ENCODE measurements at places on chromosomes 13 and 19. TPM values are rescaled to one million over a fixed set of nuclear protein-coding genes. Genes with fewer than 3 reads are reported as not detected.

DNA sequence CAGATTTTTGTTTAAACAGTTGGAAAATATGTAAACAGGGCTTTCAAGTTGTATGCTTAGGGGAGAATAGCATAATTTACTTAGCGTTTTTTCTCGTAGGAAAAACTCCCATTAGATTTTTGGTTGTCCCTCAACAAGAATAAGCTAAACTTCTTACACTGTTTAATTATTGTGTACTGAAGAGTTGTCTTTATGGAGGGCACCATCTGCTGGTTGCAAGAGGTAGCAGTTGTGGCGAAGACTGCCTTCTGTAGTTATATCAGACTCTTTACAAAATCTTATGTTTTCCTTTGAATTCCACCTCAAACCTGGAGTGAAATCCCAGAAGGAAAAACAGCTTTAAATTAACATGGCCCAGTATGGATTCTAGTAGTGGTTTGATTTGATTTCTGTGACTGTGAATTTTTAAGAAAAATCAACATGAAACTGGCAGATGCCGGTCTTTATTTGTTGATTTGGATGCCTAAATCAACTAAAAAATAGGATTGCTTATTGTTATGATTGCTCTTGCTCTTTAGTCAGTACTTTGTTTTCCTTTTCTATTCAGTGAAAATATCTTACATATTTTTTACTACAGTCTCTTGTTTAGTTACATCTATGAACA is 53.4 kb downstream of the PDS5B start:
- no peak overlapping the region for H3K27ac ChIP-seq
- H3K27me3 ChIP-seq, result no peaks in the 10 kb centered on the region
- H3K36me3 ChIP-seq, result no peaks in the 10 kb centered on the region
- peak; percentile 57 for DNase-seq
- peaks cover 34% of the 10 kb centered on the region for H3K4me1 ChIP-seq

DNA sequence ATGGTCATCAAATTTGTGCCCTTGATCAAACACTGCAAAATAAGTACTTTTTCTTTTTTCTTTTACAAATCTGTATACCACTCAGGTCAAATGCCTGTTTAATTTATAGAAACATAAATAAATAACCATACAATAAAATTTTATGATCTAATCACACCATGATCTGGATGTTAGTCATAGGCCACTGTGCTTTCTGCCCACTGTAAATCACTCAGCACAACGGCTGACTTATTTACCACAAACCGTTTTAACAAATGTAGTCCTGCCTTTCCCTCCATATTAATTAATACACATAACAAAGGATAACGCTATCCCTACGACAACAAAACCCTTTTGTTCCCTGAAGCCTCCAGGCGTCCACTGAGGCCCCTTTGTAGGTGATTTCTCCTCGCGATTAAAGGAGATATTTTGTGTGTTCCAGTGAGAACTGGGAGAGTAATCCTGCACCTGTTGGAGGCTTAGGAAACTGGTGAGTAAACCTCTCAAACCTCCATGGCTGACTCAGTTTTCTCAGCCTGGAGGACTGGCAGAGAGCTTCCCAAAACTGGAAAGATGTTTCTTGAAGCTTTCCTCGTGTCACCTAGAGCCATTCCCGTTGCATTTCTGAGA is 477.1 kb upstream of the SGCG start:
- H3K4me3 ChIP-seq, result no peak overlapping the region
- H3K36me3 ChIP-seq, result no peaks in the 10 kb centered on the region
- DNase-seq, result no peak
- H3K4me1 ChIP-seq, result no peaks in the 10 kb centered on the region
- H3K27me3 ChIP-seq, result no peaks in the 10 kb centered on the region

Gene MIA
- total RNA-seq, result not detected

DNA sequence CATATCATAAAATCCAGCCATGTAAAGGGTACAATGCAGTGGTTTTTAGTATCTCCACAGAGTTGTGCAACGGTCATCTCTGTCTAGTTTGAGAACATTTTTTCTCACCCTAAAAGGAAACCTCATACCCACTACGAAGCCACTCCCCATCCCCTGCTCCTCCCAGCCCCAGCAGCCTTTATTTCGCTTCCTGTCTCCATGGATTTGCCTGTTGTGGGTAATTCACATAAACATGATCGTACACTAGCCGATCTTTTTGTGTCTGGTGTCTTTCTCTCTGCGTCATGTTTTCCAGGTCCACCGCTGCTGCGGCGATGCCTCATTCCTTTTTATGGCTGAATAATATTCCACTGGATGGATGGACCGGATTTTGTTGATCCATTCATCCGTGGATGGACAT is 28.6 kb downstream of the BICRA start:
- H3K36me3 ChIP-seq, result no peaks in the 10 kb centered on the region
- H3K27ac ChIP-seq, result peak overlapping the region; percentile 70
- H3K27me3 ChIP-seq, result no peaks in the 10 kb centered on the region
- peaks cover 27% of the 10 kb centered on the region for H3K4me1 ChIP-seq
- no peak overlapping the region for H3K4me3 ChIP-seq

DNA sequence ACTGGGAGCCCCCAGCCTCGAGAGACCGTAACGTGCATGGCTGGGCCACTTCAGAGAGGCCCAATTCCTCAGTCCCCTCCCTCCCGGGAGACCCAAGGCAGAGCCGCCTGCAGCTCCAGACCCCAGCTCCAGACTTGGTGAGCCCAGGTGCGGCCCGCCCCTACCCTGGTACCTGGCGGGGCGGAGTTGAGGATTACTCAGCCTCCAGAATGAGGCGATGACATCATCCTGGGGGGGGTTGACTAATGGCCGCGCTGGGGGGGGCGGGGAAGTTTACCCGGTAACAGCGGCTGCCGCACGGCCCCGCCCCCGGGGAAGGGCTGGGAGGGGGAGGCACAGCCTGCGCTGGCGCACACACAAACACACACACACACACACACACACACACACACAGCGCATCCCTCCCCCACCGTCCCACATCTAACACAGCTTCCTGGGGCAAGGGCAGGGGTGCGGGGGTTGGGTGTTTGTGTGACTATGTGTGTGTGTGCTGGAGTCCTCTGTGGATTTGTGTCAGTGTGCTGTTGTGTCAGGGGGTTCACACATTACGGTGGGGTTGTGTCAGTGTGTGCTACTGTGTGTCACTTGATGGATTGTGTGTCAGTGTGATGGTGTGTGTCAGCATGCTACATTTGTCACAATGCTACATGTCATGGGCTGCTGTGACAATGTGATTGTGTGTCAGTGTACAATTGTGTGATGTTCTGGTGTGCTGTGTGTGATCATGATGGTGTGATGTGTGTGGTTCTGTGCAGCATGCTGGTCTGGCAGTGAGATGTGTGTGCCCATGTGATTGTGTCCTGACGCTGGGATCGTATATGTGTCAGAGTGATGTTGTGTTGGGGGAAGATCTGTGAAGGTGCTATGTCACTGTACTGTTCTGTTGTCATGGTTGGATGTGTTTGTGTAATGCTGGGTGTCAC is 10.3 kb upstream of the BBC3 start:
- H3K4me1 ChIP-seq, result peaks cover 44% of the 10 kb centered on the region
- H3K27ac ChIP-seq, result no peak overlapping the region
- H3K27me3 ChIP-seq, result peaks cover 23% of the 10 kb centered on the region
- H3K36me3 ChIP-seq, result no peaks in the 10 kb centered on the region
- H3K4me3 ChIP-seq, result no peak overlapping the region

- DNase-seq, result no peak
- no peaks in the 10 kb centered on the region for H3K27me3 ChIP-seq
- no peak overlapping the region for H3K27ac ChIP-seq
- no peaks in the 10 kb centered on the region for H3K4me1 ChIP-seq
- H3K4me3 ChIP-seq, result no peak overlapping the region
Observed at GRCh38 chr13:90686442-90686841, 661.0 kb upstream of the MIR17HG start.

Gene BST2
- 5.6 TPM for total RNA-seq

DNA sequence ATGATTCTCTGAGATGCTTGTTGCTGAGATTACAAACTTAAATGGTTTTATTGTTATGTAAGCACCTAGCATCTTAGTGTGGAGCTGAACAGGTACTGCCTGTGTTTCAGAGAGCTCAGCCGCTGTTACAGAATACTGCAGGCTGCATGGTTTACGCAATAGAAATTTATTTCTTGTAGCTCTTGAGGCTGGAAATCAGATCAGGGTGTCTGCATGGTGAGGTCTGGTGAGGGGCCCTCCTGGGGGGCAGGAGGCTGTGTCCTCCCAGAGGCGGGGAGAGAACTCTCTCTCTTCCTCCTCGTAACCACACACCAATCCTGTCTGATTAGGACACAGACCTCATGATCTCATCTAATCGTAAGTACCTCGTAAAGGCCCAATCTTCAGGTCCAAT is 13.1 kb downstream of the ATP11A start:
- no peaks in the 10 kb centered on the region for H3K4me1 ChIP-seq
- H3K4me3 ChIP-seq, result no peak overlapping the region
- peak; percentile 3 for DNase-seq
- H3K27ac ChIP-seq, result no peak overlapping the region
- no peaks in the 10 kb centered on the region for H3K27me3 ChIP-seq

Gene PVR
- total RNA-seq, result 31.8 TPM

Gene GNG7
- total RNA-seq, result 13.1 TPM

DNA sequence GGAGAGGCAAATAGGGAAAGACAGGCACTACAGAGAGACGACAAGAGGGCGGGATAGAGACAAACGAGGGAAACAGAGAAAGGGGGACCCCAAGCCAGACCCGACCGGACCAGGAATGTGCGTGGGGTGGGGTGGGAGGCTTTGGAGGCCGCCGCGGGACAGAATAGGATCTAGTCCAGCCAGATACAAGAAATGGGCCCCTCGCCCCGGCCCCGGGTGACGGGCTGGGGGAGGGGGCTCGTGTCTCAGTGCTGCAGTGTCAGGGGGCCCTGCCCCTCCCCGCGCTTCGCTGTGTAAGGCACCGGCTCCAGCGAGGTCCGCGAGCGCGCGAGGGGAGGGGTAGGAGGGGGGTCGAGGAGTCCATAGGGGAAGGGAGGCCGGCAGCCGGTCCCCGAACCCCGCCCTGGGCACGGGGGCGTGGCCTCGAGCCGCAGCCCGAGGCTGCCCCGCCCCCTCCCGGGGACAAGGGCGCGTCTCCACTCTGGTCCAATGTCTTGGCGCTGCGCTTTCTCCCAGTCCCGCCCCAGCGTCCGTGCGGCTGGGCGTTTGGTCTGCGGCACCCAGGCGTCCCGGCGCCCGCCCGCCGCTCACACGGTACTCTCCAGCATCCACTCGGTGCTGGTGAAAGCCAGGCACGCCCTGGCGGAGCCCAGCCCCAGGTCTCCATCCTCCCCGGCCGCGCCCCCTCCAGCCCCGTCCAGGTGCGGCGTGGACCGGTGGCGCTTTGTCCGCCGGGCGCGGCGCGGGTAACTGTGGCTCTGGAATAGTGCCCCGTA is 11.0 kb downstream of the IFNL1 start:
- H3K4me3 ChIP-seq, result no peak overlapping the region
- peaks cover 63% of the 10 kb centered on the region for H3K27me3 ChIP-seq
- DNase-seq, result peak; percentile 48
- peaks cover 3% of the 10 kb centered on the region for H3K4me1 ChIP-seq
- H3K36me3 ChIP-seq, result no peaks in the 10 kb centered on the region

DNA sequence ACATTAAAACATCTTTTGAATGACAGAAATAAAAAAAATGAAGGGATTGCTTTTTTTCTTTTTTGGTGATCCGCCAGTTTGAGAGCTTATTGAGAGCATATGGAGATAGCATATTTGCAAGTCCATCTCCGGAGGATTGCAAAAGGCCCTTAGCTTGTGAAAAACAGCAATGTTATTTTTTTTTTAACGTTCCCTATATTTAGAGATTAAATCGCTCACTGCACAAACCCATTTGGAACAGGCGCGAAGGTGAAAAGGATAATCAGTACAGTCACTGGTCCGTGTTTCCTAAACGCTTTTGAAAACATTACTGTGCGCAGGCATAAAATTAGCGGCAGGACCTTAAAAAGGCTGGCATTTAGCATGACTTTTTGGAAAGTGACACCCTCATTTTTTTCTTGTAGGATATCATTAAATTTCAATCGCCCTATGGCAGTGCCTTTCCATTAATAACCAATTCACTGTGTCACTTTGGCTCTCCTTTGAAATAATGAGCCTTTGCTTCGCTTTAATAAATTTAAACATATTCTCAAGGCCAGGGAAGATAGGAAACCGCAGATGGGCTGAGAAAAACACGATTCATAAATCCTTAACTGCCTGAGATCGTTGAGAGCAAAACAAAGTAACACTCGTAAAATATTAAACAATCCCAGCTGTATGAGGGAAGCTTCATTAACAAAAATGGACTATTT is 342.2 kb downstream of the DACH1 start:
- H3K27me3 ChIP-seq, result no peaks in the 10 kb centered on the region
- H3K4me1 ChIP-seq, result no peaks in the 10 kb centered on the region
- no peak for DNase-seq
- no peak overlapping the region for H3K4me3 ChIP-seq
- H3K36me3 ChIP-seq, result no peaks in the 10 kb centered on the region

DNA sequence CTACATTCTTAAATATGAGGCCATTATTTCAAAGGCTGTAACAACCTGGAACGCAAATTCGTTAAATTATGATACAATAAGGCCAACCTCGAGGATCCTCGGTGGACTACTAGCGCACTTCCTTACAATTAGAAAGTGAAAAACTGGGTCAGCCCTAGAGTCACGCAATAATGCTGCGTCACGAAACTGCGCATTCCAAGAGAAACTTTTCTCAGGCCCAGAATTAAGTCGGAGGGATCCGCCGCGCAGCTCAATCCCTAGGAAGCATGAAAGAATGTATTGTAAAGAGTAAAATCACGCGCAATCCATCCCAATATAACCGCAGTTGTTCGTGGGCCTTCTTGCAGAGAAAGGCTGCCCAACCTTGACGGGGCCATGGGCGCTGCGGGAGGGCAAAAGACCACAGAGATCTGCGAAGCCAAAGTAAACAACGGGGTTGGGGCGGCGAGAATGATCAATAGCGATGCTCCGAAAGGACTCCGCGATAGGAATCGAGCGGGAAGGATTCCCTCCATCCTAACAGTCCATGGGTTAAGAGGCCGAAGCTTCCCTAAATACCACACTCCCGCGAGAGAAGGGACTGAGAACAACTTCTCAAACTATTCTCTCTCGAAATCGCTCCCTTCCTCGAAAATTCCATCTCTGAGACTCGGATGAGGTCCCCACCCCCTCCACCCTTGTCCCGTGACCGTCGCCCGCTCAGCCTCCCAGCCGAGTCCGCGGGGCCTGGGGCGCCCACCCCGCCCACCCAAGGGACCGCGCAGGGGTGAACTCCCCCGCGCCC is 564 bp downstream of the SPART start:
- peak overlapping the region; percentile 75 for H3K4me3 ChIP-seq
- peaks cover 17% of the 10 kb centered on the region for H3K27me3 ChIP-seq
- no peaks in the 10 kb centered on the region for H3K4me1 ChIP-seq

GRCh38 chr19:4077800-4078684 is 11.3 kb upstream of the ZBTB7A start:
- no peaks in the 10 kb centered on the region for H3K36me3 ChIP-seq
- peak; percentile 86 for DNase-seq
- H3K27ac ChIP-seq, result peak overlapping the region; percentile 91
- H3K4me3 ChIP-seq, result peak overlapping the region; percentile 60

All from transverse colon (tissue), 4 donors.